ENCODE measurements at places on chromosomes 5 and 9.

DNA sequence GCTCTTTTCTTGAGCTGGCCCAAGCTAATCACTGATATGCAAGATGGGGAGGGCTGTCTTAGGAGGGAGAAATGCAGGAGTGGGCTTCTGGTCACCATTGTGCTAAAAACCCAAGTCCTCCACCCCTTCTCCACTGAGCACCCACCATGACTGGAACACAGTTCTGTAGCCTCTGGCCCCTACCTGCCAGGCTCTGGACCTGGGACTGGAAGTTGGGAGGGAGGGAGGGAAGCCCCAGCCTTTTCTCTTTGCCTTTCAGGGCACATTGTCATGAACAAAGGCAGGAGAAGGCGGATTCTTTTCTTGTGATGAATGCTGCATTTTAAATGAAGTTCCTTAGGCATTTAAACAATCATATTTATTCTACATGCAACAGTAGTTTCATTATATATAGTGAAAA lies 559.1 kb upstream of the TRPC7 start:
- no peak for DNase-seq

DNA sequence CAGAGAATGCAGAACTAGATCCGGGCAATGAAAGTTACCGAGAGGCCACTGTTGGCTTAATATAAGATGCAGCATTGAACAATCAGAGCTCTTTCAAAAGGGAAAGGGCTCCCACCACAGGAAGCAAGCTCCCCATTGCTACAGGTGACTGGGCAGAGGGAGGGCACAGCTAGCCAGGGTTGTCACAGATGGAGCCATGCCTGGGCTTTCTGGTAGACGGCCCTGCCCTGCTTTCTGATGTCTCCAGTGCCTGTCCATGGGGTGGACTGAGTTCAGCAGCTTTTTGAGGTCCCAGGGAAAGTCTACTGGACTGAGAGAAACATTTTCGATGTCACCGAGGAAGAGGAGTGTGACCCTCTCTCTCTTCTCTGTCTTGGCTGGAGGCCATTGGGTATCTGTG lies 14.1 kb downstream of the RGS3 start:
- no peak for DNase-seq

- DNase-seq: no peak
These were observed 7.0 kb upstream of the GADD45G start for GRCh38 chr9:89597711-89598362.

GRCh38 chr9:134546246-134546731 lies 95.3 kb upstream of the COL5A1 start:
- no peak for DNase-seq

DNA sequence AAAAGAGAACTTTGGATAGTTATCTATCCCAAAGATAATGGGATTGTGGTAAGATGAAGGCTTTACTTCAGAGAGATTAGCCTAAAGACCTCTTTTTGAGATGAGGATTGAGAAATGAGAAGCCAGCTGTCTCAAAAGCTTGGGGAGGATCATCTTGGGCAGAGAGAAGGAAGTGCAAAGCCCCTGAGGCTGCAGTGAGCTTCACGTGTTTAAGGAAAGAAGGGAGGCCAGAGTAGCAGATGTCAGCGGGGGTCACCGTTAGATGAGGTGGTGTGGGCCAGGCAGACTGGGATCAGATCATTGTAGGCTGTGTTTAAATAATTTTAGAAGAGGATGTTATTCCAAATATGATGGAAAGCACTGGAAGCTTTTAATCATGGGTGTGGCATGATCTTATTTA lies 270.1 kb downstream of the ARHGEF28 start:
- DNase-seq: no peak

- no peak for DNase-seq
These were observed 128.6 kb upstream of the GRHPR start for GRCh38 chr9:37293664-37294524.

- no peak for DNase-seq
These were observed 1.3 kb downstream of the TXNDC8 start for GRCh38 chr9:110336363-110336762.

GRCh38 chr9:109493648-109494047 lies 4.5 kb downstream of the PTPN3 start:
- DNase-seq: no peak

- no peak for DNase-seq
These were observed 652.0 kb upstream of the ZNF608 start for GRCh38 chr5:125398466-125398865.

DNA sequence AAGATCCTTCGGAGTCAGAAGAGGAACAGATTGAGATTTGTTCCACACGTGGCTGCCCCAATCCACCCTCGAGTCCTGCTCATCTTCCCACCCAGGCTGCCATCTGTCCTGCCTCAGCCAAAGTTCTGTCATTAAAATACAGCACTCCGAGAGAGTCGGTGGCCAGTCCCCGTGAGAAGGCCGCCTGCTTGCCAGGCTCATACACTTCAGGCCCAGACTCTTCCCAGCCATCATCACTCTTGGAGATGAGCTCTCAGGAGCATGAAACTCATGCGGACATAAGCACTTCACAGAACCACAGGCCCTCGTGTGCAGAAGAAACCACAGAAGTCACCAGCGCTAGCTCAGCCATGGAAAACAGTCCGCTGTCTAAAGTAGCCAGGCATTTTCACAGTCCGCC lies 85.9 kb downstream of the GOLPH3 start:
- no peak for DNase-seq

DNA sequence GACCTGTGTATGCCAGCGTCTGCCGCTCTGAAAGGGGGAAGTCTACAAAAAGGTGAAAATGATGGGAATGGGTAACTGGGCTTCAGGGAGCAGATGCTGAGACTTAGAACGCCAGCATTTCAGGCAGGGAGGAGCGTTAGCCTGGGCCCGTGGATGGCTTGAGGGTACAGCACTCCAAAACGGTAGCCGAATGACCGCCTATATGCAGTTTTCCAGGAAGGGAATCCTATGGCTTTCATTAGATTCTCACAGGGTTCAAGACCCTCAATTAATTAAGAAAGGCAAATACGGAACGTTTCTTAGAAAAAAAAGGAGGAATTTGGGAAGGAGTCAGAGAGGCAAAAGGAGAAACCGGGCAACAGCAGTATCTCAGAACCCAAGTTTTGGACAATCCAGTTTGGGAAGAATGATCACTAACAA lies 639 bp downstream of the AMACR start:
- DNase-seq: no peak

Measured in stimulated activated CD8-positive, alpha-beta memory T cell treated with anti-CD3 and anti-CD28 coated beads, Interleukin-15, amount 100 ng/mL, for 4 hours (primary cell).